ENCODE measurements at places on chromosomes 11 and 22. TPM values are rescaled to one million over a fixed set of nuclear protein-coding genes. Genes with fewer than 3 reads are reported as not detected.

Gene CABP4
- not detected for total RNA-seq

DNA sequence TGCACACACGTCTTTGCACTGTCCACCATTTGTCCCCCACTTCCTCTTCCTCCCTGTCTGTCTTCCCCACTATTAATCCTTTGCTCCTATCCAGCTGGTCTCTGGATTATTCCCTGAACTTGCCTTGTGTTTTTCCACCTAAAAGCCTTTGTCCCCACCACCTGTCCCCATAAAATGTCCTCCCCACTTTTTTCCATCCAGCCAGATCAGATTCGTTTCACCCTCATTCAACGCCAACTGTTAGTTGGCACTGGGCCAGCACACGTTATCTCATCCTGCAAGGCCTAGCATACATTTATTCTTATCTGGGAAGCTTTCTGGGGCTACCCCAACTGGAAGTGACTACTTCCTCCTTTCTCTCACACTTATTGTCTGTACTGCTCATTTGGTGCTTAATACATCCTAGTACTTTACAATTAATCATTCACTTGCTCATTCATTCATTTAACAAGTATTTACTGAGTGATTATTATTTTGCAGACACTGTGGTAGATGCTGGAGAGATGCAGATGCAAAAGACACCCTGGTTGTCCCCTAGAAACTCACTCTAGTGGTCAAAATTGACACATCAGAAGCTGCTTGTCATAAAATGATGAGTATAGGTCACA, 96.2 kb downstream of the RASSF10 start:
- no peak for DNase-seq

Gene SCGB1A1
- total RNA-seq: not detected

GRCh38 chr11:105164208-105164607, 24.6 kb upstream of the CARD18 start:
- DNase-seq: no peak

DNA sequence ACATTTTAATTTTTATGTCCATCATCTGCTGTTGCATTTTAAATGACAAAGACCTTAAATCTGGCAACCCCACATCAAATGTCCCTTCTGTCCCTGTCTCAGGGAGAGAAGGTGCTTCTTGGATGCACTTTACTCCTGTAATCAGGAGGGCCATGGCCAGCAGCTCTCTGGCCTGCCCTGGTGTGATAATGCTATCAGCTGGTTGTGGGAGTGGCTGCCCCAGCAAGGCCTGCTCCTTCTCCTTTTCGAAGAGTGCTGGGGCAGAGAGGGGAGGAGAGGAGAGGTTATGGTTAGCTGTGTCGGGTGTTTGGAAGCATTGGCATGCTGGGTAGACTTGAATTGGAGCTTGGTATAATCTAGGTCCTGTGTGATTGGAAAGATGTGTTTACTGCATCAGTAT, 12.8 kb downstream of the TNRC6B start:
- no peak for DNase-seq

Gene RFPL3
- not detected for total RNA-seq
